ENCODE measurements at places on chromosomes 4 and X.

GRCh38 chr4:79996851-79997250 lies 76.2 kb downstream of the ANTXR2 start:
- no peak for DNase-seq

GRCh38 chrX:132022198-132022966 lies 720 bp upstream of the STK26 start:
- no peak for DNase-seq

- DNase-seq = no peak
Observed at GRCh38 chr4:165761963-165762362, 111.1 kb upstream of the TLL1 start.

DNA sequence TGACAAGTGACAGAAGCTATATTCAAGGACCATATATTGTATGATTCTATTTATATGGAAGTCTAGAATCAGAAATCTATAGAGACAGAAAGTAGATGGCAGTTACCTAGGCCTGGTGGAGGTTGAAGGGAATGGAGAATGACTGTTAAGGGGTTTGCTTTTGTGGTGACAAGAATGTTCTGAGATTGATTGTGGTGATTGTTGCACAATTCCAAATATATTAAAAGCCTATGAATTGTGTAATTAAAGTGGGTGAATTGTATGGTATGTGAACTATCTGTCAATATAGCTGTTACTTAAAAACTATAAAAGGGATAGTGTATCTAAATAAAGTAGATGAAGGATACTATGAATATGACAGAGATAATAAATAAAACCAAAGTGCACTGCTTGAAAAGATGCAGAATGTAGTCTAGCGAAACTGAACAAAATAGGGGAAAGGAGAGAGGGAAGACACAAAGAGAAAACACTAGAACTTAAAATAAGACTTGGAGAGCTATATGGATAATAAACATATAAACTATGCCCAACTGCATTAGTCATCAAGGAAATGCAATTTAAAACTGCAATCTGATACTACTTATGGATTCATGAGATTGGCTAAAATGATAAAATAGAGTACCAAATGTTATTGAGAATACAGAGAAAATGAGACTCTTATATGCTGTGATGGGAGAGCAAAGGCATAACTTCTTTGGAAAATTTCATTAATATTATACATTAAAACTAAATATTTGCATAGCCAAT lies 82.1 kb upstream of the BANK1 start:
- no peak for DNase-seq

GRCh38 chr4:78766026-78766425 lies 10.1 kb upstream of the BMP2K start:
- DNase-seq = no peak

DNA sequence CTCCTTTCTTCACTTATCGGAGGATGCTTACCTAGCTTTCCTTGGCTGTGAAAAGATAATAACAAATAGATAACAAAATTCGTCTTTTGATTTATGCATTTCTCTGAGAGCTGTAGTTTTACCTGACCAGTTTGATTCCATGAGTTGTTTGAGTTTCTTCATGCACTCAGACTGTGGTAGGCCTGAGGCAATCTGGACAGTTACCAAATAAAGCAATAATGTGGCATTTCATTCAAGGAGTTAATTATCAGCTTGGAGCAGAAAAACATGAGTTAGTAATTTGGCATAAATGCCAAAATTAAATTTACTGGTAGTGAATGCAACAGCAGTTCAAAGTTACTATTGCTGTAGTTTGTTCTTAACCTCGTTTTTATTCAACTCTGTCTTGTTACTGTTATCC lies 53.5 kb downstream of the FABP2 start:
- DNase-seq = no peak

- no peak for DNase-seq
Observed at GRCh38 chr4:76275486-76276124, 24.1 kb downstream of the FAM47E start.

- no peak for DNase-seq
Observed at GRCh38 chrX:40145001-40145922, 47.5 kb upstream of the BCOR start.
